Central memory CD4-positive, alpha-beta T cell (primary cell): ENCODE measurements at places on chromosomes 11 and 22.

- no peak for DNase-seq
Observed at GRCh38 chr11:36142439-36142838, 146.8 kb downstream of the COMMD9 start.

DNA sequence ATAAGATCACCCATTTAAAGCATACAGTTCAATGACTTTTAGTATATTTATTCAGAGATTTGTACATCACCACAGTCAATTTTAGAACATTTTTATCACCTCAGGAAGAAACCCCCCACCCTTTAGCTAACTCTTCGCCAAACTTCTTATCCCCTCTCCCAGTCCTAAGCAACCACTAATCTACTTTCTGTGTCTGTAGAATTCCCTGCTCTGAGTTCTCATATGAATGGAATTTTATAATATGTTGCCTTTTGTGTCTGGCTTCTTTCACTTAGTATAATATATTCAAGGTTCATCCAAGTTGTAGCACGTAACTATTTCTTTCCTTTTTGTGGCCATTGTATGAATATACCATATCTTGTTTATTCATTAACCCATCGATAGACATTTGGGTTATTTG is 3.6 kb downstream of the ANKRD13D start:
- DNase-seq, result no peak

- no peak for DNase-seq
Observed at GRCh38 chr11:130402570-130402969, 25.8 kb downstream of the ADAMTS8 start.

- DNase-seq, result no peak
Observed at GRCh38 chr11:1177020-1177770, 19.4 kb downstream of the MUC5AC start.
